ENCODE measurements at places on chromosomes 3 and 15.

DNA sequence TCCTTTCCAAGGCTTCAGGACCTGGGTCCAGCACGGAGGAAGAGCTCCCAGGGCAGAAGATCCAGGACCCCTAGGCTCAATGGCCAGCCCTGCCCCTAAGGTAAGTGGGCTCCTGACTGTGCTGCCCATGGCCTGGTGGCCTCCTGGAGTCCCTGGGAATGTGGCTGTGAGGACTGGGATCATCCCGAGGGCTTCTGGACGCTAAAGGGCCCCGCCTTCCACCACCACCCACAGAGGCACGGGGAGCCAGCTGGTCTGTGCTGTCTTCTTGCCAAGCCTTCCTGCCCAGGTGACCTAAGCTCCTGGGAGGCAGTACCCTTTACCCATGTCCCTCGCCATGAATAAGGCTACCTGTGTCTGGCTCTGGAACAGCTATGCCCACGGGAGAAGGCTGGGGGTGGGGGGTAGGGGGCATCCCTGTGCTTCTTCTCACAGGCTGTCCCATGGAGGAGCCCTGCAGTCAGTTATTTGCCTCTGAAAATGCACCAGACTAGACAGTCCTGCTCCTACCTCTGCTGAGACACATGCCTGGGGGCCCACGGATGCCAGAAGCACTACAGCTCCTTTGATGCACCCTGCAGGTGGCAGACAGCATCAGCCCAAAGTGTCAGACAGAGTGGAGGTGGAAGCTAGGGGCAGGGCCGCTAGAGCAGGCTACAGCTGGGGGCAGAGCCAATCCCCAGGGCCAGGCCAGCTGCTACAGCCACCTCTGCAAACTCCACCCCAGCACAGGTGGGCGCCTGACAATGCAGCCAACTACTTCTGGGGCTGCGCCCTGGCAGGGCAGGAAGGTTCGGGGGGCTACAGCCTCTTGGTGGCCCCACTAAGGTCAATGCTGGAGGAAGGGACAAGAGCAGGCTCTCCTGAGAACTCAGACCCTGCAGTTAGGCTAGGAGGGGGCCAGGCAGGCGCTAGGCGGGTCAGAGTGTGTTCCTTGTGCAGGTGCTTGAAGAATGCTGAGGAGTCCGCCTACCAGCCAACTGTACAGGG lies 90.9 kb downstream of the SEC22A start:
- DNase-seq = no peak

- no peak for DNase-seq
Observed at GRCh38 chr3:165805946-165806561, 31.2 kb downstream of the BCHE start.

- no peak for DNase-seq
Observed at GRCh38 chr15:42145546-42146455, 10.6 kb downstream of the PLA2G4F start.

DNA sequence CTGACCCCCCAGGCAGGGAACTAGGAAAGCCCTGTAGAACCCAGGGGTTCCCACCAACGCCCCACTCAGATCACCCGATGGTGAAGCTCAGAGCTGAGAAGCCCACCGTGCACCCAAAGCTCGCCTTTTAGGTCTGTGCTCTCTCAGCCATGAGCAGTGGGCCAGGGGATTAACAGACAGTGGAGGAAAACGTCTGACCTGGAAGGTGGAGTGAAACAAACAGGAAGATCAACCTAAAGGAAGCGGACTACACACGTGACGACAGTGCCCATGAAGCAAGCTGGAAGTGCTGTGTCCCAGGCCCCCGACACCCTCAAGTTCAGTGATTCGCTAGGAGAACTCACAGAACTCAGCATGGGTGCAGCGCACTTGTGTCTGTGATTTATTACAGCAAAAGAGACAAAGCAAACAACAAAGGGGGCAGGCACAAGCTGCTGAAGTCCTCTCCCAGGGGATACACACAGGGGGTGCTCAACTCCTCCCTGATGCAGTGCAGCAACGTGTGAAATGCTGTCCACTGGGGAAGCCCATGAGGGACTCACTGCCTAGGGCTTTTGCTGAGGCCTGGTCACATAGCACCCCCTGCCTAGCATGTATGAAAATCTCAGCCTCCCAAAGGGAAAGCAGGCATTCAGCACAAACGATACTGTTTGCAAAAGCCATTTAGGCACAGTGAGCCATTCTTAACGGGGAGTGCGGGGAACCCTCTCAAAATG lies 43.5 kb downstream of the CFAP92 start:
- peak; percentile 6 for DNase-seq

DNA sequence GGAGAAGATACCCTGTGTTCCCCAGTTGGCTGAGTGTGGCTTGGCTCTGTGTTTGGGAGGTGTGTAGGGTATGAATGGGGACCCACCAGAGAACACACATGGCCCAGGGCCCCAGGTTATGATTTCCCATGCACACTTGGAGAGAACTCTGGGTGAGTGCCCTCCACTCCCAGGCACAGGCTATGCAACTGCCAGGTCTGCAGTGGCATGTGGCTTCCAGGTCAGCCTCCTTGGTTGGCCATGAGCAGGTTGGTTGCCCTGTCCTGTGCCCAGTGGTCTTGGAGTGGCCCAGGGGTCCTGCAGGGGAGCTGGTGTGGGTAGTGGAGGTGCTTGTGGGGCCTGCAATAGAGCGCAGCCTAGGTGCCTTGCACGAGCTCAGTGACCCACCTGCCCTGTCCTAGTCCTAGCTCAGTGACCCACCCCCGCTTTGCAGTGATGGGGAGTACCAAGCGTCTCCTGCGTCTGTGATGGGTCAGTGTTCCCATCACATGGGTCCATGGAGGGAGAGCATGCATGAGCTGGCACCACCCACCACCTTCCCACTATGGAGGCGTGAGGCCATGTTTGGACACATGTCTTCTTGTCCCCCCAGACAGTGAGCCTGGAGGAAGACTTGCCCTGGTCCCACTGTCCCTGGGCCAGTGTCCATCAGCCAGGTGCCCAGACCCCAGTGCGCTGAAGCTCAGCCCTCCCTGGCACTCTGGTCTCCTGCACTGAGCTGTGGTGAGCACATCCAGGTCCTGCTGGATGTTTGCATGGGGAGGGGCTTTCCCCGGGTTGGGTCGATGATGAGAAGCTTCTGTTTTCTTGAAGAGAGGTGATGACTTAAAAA lies 217.3 kb downstream of the SNRPN start:
- DNase-seq = no peak

DNA sequence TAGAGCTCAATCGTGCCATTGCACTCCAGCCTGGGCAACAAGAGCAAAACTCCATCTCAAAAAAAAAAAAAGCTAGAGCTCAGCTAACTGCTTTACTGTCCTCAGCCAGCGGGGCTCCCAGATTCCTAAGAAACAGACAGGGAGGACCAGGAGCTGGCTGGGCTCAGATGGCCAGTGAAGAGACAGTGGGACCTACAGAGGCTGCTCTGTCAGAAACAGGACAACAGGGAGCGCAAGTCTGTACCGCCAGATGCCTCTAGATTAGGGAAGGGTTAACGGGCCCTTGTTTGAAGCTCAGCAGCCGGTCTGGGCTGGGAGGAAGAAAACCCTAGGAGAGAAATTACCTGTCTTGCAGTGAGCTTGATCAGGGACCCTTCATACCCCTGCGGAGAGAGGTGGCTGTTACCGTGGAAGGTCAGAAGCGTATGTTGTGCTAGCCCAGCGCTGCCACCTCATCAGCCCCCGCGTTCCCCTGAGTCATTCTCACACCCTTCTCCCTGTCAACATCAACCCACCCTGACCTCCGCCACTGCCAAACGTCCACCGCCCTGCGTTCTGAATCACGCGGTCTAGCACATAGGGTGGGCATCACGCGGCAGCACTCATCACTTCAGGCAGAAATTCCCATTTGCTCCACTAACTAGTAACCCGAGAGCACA lies 25.3 kb downstream of the RBPMS2 start:
- DNase-seq = peak; percentile 41

- peak; percentile 95 for DNase-seq
Observed at GRCh38 chr15:71357321-71357732, 242.1 kb downstream of the THSD4 start.

GRCh38 chr3:42539871-42540714 lies 37.6 kb downstream of the VIPR1 start:
- DNase-seq = peak; percentile 28

DNA sequence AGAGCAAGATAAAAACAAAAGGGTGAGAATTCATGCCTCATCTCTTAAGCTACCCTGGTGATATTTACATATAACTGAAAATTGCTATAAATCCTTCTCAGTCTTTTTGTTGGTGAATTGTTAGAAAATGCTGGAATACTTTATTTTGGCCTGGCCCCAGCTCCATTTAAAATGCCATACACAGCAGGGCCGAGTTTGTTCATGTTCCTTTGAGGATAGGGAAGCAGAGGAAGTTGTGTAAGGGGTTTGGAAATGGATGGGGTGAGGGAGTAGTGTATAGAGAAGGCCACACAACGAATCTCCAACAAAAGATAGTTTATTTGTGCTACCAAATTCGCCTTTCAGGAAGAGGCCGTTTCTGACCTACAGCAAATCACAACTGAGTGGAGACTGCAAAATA lies 78.6 kb upstream of the ADAMTS9 start:
- no peak for DNase-seq

GRCh38 chr3:128194843-128195242 lies 41.6 kb downstream of the EEFSEC start:
- peak; percentile 21 for DNase-seq

DNA sequence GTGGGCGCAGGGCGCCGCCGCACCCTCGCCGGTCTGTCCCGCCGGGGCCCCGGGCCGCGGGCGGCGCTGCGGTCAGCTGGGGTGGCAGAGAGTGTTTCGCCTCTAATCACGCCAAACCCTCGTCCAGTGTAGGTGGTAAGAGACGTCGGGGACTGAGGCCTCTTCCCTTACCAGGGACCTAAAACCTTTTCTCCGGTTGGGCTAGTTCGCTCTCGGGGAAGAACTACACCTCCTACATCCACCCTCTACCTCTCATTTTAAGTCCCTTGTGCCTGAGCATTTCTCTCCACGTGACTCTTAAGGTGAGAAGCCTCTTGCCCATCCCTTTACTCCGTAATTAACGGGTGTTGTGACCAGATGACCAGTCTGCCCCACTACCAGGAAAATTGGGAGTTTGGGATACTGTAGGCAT lies 520 bp downstream of the TMEM42 start:
- peak; percentile 50 for DNase-seq

DNA sequence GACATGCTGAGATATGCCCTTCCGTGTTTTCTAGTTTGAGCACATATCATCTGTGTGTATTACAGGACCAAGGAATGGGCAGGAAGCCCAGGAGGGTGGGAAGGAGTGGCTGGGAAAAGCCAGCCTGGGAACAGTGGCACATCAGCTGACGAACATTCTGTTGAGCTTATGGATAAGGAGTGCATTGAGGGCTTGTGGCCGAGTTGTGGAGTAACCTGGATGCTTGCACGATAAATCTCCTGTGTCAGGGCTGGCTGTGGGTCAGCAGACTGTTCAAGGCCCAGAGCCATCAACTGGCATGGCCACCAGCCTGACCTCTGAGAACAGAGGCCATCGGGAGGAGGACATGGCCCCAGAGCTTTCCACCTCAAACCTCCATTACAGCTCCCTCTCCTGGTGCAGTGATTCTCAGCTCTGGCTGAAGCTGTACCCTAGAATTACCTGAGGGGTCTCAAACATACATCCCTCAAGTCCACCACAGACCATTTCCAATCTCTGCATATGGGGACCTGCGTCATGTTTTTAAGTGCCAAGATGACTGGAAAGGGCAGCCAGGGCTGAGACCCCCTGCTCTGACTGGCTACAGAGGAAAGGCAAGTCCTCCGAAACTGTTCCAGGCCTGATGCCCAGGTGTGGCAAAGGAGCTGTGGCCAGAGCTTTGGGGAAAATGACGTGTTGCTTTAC lies 4.8 kb upstream of the VILL start:
- DNase-seq = no peak

DNA sequence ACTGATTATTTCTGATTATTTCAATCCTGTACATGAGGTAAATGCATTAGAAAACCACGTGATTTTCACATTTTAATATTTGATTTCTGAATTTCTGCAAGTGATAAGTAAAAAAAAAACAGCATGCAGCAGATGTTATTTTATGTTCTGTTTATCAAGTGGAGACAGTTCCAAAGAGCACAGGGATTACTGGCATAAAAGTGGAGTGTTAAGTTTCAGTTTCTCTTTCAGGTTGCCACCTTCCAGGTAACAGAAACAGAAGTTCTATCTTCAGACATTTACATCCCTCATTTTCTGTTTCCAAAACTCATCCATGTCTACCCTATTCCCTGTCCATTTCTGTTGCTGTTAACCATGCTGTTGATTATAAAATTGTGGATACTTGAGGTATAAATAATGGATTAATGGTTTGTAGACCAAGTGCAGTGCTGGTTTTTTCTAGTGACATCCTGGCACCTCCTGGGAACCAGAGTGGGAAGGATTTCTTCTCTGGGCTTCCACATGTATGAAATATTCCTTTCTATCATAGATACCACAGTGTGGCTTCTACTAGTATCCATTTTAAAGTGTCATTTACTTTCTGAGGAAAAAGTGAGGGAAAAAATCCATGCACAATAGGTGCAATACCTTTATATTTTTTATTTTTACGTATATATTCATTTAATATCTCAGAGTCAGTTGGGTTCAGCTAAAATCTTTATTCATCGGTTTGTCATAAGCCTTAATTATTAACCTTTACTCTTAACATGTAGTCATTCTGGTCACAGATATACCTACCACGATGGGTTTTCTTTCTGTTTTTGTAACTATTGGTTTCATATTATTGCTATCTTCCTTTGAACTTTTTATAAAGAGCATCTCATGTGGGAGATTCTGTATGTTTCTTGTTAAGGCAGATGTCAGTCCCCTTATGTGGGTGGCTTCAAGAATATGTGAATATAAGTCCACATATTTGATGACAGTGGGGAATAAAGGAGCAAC lies 1010.0 kb downstream of the SQOR start:
- no peak for DNase-seq

DNA sequence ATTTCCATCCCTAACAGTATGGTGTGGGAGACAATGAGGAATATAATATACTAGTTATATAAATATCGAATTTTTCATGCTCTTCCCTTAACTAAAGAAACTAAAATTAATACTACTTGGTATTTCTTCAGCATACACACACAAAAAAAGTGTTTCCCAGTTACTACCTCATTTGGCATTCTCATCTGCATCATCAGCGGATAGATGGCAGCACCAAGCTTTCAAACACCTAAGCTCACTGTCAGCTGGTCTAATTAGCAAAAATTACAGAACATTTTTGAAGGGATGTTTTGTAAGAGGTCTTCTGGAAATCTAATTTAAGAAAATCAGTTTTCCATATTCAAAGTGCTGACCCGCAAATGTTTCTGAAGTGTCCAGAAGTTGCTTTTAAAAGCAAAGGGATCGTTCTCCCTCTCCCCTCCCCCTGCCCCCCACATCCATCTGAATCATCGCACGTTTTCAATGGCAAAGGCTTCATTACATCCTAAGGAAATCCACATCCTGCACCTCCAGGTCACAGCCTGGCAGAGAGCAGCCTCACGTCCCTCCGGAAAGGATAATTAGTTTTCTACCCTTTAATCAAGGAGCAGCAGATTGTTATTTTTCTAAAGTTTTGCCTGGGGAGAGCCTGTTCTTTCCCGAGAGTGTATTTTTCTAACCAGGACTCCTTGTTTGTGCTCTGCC lies 86.1 kb upstream of the SPATA12 start:
- DNase-seq = no peak

GRCh38 chr3:87136066-87136596 lies 91.0 kb upstream of the CHMP2B start:
- DNase-seq = no peak

GRCh38 chr15:89975482-89976245 lies 25.5 kb upstream of the ZNF710 start:
- no peak for DNase-seq

Data from tongue (tissue), 3 donors.